ELF-1 (cell line): ENCODE measurements at places on chromosomes 7 and 10.
A peak's percentile ranks its signal among the peaks of the same experiment; 100 is the strongest.

GRCh38 chr7:71264005-71264404 is 132.1 kb downstream of the GALNT17 start:
- DNase-seq = no peak

DNA sequence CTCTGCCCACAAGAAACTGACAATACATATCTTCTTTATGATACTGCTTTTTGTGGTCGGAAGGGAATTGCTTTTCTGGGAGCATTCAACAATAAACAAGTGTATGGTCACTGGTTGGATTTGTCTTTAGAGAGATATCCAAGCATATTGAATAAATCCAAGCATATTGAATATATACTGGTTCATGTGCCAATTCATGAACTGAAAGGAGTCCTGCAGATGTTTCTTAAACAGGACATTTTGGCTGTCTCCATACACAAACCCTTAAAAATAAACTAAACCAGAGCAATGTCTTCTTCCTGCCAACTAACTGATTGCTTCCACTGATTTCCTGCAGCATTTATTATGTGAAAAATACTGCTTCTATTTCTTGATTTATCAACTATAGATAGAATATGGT is 173.9 kb downstream of the FOXP2 start:
- no peak for DNase-seq

DNA sequence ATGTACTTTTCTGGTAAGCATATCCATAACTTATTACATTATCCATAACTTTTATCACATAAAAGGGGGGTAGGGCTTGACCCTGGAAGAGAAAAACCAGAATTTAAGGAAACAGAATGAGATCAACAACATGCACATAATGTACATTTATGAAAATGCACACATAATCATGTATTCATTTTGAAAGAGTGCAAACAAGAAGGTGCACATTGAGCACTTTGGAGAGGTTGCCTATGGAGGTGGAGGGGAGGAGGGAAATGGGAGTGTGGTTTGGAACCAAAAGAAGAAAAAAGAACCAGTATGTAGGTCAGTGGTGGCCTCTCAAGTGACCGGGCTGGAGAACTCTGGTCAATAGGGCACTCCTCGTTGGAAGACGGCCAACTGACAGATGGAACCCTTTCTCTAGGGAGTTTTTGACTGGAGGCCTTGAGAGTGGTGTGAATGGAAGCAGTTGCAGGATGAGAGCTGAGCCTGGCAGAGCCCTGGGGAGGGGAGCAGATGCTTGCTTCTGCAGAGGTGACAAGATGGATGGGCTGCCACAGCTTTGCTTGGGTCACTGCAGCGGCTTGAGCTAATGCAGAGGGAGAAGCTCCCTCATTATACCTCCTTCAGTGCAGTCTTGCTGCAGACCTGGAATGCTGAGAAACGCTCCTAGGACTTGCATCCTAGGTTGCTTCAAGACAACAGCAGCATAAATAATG is 192.7 kb downstream of the SEC23IP start:
- peak; percentile 29 for DNase-seq

DNA sequence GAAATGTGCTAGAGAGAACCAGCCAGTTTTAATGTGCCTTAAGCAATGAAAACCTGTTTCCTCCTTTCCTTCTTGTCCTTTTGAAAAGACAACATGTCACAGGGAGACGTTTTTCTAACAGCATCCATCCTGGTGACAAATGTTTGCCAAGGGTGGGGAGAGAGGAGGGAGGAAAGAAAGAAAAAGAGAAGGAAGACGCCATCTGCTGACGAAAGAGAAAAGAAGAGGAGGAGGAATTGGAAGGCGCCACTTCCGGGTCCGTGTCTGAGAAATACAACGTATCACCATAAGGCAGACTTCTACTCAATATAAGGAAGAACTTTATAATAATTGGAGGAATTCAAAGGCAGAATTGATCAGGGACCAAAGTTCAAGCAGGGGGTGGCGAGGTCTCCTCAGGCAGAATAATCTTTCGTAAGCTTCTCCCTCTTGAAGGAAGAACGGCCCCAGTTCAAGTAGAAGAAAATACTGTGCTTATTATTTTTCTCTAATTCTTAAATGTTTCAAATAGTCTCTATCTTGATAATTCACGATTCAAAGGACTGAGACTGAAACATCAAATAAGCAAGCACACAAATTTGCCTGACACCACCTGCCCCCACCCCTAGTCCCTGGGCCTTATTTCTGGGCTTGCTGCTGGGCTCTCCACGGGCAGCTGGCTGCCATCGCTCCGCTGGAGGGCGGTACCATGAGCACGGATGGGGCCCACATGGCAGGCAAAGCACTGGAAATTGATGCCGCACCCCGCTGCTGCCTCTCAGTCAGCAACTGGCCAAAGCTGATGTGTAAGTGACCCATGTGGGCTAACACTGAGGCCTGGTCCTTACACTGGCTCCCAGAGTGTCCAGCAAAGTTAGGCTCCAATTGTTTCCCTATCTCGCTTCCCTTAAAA is 273.7 kb upstream of the KLF14 start:
- DNase-seq = peak; percentile 79

DNA sequence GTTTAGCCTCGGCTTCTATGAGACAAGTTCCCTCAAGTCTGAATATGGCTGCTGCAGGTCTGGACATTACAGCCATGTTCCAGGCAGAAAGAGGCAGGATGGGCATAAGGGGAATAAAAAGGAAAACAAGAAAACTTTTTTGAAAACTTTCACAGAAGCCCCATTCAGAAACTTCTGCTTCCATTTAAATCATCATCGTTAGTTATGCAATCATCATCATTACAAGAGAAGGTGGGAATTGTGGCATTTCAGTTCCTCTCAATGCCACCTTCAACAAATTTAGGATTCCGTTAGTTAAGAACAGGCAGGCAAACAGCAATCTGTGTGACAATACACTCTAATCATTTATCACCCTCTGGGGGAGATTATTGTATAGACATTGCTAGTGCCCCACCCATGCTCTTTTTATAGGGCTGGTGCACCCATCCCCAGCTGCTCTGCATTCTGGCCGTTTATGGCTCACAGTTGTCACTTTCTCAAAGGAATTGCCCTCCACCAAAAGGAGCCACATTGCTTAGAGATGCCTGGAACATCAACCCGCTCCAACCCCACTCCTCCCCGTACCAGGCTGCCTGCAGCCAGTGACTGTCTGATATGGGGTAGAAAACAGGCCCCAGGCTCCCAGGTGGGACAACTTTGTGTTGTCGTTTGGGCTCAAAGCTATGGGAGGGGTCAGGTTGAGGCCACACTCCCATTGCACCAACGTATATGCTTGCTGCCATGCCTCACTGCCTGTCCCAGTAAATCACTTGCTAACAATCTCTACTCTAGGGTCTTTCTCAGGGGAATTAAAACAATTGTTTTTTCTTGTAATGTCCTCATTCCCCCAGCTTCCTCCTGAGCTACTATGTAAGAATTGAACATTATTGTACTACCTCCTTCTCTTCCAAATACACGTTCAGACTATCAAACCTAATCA is 24.2 kb downstream of the ITGB8 start:
- DNase-seq = no peak

DNA sequence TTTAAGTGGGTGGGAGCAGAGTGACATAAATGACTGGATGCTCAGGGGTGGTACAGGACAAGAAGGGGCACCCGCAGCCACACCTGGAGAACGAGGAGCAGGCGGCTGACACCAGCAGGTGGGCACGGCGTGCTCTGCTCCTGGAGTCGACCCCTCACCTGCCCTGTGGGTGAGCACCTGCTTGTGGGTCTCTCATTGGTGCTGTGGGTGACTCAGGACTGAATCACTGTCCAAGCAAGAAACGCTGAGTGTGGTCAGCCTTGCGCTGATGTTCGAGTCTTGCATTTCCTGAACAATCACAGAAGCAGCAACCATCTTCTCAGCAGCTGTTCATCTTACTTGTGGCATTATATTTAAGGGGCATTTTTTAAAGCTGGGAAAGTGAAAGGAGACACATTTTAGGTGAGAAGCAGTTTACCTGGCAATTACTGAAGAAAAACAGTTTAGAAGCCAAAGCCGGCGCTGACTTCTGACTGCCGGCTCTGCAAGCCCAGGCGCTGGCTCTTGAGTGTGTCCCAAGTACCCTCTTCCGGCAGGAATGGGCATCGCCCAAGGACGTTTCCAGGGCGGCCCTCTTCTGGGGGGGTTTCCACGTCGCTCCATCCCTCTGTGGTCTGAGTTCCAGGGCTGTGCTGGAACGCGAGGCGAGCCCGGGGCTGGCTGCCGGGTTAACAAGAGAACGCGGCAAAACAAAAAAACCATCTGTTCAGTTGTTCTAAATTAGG is 145.2 kb upstream of the PFKP start:
- peak; percentile 21 for DNase-seq

- DNase-seq = no peak
Measured at GRCh38 chr10:59333701-59334100, 28.6 kb downstream of the FAM13C start.

DNA sequence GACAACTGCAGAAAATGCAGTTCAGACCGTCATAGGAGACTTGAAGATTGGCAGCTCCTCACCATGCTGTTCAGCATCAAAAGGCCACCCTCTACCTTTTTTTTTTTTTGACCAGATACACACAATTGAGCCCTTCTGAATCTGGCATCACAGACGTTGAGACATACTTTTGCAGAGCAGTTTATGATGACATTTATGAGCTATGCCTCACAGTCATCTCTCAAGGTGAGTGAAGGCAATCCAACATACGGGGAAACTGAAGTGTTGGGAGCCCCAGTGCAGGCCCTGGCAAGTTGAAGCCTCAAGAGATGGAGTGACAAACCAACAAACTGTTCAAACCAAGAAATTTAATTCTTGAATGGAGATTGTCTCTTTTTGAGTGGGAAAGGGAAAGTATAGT is 83.6 kb upstream of the DLX6 start:
- no peak for DNase-seq

GRCh38 chr10:29481906-29482440 is 152.8 kb downstream of the SVIL start:
- no peak for DNase-seq

GRCh38 chr7:91327346-91327745 is 63.1 kb downstream of the FZD1 start:
- no peak for DNase-seq

- DNase-seq = no peak
Measured at GRCh38 chr7:153509768-153510167, 542.4 kb upstream of the DPP6 start.
